ENCODE measurements at places on chromosomes 16 and 17.

DNA sequence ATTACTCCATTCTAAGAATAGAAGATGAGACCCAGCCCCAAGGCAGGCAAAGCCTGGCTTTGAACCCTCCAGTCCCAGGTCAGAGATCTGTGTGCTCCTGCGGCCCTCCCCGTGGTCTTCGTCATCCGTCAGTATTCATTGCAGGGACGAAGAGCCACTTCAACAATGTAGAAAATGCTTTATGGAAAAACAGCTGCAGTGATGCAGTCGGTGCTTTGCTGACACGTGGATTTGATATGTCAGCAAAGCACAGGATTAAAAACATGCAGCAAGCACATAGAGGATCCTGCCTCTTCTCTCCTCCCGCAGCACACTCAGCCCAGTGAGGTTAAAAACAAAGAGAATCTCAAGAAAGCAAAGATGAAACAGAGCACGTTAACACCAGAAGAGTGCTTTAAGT, 117.1 kb upstream of the AXIN2 start:
- DNase-seq, result no peak

DNA sequence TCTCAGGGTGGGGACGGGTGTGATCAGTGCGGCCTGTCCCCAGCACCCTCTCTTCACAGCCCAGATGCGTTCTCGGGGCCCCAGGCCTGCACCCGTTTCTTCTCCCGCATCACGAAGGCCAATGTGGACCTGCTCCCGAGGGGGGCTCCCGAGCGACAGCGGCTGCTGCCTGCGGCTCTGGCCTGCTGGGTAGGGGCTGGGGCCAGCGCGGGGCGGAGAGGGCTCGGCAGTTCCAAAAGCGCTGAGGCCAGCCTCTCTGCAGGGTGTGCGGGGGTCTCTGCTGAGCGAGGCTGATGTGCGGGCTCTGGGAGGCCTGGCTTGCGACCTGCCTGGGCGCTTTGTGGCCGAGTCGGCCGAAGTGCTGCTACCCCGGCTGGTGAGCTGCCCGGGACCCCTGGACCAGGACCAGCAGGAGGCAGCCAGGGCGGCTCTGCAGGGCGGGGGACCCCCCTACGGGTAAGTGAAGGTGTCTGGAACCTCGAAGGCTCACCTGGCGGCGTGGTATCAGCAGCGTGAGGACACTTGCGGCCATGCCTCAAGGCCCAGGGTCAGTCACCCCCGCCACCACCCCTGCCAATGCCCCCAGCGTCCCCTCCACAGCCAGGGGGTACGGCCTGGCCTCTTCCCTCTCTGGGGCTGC, 4.4 kb downstream of the MSLN start:
- DNase-seq, result no peak

DNA sequence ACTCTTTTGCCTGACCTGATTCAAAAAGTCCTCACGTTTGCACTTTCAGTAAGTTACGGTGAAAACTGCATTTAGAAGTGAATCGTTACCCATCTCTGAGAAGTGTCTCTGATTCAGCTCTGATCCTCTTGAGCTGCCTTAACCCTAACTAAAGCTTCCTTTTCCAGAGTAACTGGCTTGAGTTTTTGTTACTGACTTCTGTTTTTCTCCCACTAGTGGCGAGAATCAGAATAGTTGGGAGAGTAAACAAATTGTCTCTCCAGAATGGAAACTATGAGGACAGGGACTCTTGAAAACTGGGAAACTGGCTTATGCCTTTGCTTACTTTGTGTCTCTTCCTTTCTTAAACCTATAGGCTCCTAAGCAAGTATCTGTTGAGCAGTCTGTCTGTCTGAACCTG, 31.3 kb upstream of the KPNB1 start:
- DNase-seq, result peak; percentile 12

DNA sequence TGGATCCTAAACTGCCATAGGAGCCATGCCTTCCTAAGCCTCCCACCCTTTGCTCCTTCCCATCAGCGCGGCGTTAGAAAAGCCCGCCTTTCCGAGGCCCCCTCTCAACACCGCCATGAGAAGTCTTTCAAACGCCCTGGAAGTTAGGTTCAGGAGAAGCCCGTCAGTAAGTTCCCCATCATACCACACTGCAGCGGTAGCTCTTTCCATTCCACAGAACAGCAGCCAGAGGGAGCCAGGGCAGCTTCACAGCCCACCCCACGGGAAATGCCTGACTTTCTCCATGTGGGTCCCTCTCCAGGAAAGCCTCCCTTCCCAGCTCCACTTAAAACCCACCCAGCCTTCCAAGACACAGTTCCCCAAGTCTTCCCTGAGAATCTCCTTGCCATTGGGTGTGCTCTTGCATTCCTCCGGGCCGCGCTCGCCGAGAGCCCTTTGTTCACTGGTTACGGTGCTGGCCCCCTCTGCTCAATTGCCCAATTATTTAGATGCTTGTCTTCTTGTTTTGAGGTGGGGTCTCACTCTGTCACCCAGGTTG, 28.7 kb downstream of the KIAA0513 start:
- DNase-seq, result peak; percentile 23

GRCh38 chr17:30917050-30917449, 4.7 kb upstream of the ADAP2 start:
- DNase-seq, result no peak

DNA sequence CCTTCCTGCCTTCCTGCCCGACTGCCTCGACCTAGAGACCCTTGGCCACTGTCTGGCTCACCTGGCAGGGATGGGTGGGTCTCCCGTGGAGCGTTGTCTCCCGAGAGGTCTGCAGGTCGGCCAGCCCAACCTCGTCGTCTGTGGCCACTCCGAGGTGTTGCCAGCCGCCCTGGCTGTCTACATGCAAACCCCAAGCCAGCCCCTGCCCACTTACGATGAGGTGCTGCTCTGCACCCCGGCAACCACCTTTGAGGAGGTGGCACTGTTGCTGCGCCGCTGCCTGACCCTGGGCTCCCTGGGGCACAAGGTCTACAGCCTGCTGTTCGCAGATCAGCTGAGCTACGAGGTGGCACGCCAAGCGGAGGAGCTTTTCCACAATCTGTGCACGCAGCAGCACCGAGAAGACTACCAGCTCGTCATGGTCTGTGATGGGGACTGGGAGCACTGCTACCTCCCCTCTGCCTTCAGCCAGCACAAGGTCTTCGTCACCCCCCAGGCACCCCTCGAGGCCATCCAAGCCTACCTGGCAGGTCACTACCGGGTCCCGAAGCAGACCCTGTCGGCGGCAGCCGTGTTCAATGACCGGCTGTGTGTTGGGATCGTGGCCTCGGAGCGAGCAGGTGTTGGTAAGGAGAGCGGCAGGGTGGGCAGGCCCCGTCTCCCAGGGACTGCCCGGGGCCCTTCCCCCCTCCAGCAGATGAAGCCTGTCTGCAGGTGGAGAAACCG, 75.1 kb upstream of the ENDOV start:
- DNase-seq, result no peak

DNA sequence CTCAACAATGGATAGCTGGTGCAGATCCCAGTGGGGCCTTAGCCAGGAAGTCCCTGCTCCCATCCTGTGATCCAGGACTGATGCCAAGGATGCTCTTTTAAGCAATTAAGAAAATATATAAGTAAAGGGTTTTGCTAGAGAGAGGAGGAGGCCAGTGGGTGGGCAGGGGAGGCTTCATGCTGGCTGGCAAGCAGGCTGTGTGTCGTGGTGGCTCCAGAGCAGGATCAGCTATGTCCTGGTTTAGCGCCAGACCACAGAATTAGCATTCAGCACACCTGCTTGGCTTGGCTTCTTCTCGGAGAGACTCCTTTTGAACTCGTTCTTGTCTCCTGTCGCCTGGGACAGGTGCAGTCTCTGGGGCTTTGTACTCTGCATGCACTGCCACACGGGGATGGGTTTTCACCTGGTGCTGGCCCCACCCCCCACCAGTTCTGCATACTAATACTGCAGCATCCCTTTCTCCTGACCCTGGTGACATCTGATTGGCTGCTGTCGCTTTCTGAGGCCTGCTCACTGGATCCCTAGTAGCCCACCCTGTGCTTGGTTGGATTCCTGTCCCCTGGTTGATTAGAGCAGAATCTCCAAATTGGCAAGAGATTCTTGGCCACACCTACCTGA, 66.1 kb downstream of the PLD6 start:
- DNase-seq, result no peak

- no peak for DNase-seq
These were observed 379.8 kb downstream of the CNTNAP4 start for GRCh38 chr16:76656994-76657393.

- no peak for DNase-seq
These were observed 5.1 kb downstream of the BMERB1 start for GRCh38 chr16:15439521-15439920.

DNA sequence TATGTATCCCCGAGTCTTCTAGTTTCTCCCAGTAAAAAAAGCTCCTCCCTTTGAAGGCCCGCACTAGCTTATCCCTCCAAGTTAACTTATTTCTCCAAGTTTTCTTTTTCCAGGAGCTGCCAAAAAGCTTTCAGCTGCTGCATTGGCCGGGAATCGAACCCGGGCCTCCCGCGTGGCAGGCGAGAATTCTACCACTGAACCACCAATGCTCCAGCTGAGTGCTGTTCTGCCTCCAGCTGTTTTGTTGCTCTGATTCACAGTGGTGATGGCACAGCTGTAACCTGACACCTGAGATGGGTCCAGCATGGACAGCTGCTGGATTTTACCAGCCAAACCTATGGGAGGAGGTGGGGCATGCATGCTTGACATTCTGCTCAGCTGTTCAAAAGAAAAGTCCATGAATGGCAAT, 22.1 kb downstream of the VAC14 start:
- DNase-seq, result peak; percentile 91

- DNase-seq, result no peak
These were observed 3.5 kb downstream of the DBNDD1 start for GRCh38 chr16:90015586-90016338.

DNA sequence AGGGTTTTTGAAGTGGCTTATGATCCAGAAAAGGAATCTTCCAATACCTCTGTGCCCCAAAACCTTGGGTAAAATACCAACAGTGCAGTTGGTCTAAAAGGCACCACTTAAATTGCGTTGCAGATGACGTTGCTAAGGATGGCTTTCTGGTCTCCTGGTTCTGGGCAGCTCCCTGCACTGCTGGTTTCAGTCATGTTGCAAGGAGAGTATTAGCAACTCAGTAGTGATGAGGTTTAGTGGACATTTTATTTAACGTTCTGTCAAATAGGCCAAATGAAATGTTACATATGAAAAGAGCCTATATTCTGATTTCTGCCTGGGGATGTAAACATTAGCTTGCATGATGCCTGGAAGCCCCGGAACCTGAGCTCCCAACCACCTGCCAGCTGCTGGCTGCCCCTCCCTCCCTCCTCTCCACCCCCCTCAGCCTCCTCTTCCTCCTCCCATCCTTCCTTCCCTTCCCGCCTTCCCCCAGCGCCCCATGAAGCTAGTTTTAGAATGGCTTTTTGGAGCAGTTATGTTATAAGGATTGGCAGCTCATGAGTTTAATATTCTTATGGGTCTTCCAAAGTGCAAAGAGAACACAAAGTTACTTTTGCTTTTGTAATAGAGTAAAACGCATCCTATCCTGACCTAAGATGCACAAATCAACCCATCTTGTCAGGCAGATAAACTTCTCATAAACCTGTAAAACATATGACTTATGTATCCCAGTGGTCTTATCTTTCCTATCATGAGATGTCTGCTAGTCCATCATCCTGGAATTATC, 20.7 kb downstream of the CD7 start:
- DNase-seq, result peak; percentile 44

DNA sequence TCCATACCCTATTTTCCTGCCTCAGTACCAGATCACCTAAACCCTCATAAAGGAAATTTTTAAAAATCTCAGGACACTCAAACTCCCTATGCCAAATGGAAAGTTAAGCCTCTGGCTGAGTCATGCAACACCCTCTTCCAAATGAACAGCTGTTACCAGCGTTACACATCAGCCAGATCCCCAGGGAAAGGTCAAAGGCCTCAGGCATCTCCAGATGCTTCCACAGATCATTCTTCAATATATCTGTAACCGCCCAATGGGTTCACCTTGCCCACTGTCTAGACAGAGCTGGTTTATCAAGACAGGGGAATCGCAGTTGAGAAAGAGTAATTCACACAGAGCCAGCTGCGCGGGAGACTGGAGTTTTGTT, 29.1 kb upstream of the SHCBP1 start:
- peak; percentile 97 for DNase-seq

- no peak for DNase-seq
These were observed 28.4 kb upstream of the STH start for GRCh38 chr17:45970659-45971058.

- no peak for DNase-seq
These were observed 325.5 kb downstream of the CA10 start for GRCh38 chr17:51833045-51833444.

DNA sequence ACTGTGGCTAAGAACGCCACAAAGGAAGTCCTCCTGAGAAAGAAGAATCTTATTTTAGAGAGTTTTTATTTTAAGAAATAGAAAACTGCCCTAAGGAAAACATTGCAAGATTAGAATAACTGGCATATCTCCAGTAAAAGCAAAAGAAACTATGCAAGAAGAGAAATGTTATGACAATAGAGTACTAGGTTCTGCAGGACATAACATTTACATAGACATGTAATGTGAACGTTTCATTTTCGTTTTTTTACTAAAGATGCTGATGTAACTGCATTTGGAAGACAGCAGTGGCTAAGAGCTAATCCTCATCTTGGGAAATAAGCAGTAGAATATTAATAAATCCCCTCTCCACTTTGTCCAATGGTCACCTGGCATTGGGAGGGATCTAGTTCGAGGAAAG, 7.8 kb upstream of the ASGR2 start:
- no peak for DNase-seq

DNA sequence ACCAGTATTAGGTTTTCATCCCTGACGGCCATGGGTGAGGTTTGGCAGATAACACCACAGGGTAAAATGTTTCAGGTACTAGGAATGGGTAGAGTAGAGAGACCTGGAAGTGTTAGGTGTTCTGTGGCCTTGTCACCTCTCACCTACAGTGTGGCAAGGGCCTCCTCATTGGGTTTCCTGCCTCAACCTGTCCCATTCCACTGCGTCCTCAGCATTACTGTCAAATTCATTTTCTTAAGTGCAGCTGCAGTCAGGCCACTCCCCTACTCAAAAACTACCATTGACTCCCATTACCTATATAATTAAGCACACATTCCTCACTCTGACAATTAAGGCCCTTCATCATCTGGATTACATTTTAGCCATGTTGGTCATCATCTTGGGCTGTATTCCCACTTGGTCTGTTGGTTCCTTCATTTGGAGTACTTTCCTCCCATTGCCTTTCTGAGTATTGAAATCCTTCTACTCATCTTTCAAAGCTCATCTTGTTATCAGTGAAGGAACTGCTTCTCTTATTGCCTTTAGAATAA, 64.5 kb downstream of the NUP88 start:
- DNase-seq, result no peak

DNA sequence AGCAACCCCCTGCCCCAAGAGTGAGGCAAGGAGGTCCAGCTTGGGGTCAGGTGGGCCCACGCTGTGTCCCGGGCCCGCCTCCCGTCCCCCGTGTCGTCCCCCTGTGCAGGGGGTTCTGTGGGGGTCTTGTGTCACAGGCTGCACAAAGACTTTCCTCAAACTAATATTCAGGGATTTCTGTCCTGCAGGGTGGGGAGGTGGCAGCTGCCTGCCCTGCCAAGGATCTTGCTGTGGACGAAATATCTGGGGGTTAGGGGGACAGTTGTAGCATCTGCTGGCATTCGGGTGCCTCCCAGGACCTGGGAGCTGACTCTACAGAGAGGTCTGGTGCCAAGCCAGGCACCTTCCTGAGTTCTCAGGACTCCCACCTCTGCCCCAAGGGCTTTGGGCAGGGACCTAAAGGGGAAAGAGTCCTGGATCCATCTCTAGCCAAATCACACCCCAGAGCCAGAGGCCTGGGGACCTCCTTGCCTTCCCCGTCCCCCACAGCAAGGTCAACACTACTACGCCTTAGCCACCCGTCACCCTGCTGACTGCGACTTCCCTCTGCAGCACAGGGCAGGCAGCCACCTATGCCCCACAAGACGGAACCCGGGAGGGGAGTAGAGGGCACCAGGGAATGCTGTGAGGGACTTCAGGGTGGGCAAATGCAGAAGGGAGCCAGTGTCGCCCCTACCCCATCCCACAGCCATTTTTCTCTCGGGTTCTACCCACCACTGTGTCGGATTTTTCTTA, 59.3 kb downstream of the TMEM132E start:
- no peak for DNase-seq

Measured in fibroblast of mammary gland (primary cell).